ENCODE measurements at places on chromosomes 13 and 19. TPM values are rescaled to one million over a fixed set of nuclear protein-coding genes. Genes with fewer than 3 reads are reported as not detected.

CABP5 gene
- polyA plus RNA-seq, result not detected

IL11 gene
- polyA plus RNA-seq, result not detected

SIGLEC8 gene
- polyA plus RNA-seq, result not detected

CYSLTR2 gene
- 0.48 TPM for polyA plus RNA-seq

FAM124A gene
- polyA plus RNA-seq, result 0.16 TPM

SHISA2 gene
- polyA plus RNA-seq, result 16.5 TPM
